NB4 (cell line): ENCODE measurements at places on chromosomes 7 and 10.

DNA sequence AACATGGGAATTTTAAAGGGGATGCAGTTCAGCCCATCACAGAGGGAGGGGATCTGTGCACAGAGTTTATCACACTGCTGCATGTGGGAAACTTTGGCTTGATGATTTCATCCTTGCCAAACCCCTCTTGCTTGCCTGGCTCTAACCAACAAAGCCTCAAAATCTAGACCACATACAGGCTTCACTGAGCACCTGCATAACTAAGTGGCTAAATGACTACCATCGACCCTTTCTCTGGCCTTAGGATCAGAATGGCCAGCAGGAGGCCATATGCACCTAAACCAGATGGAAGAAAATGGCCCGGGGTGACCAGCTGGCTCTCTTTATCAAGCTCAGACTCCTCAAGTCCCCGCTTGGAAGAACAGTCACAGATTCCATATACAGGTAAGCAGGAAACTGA is 15.6 kb upstream of the ZNF25 start:
- DNase-seq, result no peak

DNA sequence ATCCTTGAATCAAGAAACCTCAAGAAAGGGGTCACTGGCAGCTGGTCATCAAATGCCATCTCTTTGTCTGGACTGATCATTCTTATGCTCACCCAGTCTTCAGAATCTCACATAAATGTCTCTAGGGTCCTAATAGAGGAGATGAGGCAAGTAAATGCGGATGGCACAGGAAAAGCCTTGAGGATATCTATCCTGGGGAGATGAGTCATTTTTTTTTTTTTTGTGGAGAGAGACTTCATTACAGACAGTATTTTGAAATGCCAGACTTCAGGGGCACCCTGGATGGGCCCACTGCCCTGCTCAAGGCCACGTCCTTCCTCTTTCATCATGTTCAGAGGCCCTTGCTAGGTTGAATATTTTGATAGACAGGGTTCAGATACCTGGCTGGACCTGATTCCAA is 19.5 kb upstream of the PLPP4 start:
- DNase-seq, result no peak

GRCh38 chr7:128876586-128876977 is 13.9 kb downstream of the ATP6V1F start:
- DNase-seq, result no peak

DNA sequence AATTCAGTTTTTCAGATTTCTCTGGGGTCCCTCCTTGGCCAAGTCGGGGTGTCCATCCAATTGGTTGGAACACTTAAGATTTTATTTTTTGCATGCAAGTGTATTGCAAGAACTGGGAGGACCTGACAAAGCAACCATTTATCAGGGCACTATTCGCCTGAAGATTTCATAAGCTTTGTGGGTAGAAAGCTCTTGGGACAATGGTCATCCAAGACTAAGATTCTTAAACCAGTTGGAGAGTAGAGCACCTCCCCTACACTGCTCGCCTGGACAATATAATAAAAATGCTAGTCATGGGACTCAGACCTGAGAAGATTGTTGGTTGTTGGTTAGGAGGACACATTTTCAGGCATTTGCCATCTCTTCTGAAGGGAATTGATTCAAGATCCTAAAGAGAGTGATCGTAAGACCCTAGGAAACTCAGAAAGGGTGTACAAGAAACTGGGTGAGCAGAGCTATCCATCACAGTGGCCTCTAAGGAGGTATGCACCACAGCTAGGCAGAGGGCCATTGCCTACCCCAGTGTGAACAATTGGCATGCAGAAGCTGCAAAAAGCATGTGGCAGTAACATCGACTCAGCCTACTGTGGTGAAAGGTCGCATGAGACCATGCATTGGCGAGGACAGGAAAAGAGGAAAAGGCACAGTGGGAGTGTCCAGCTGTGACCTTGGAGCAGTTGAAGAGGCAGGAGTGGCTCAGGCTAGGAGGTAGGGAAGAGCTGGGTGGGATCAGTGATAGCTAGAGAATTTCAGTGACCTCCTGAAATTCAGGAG is 1235.3 kb upstream of the AUTS2 start:
- peak; percentile 8 for DNase-seq

DNA sequence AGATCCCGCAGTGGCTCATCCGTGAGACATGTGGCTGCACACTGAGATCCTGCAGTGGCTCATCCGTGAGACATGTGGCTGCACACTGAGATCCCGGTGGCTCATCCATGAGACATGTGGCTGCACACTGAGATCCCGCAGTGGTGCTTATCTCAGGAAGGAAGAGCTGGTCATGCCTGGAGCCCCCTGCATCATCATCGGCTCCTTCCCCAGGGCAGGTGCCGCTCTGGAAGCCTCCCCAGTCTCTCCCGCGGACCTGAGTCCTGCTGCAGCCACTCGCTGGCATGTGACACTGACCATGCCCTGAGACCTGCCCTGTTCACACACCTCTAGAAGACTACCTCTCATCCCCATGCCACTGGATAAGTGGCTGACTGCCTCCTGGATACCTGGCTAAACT is 181.3 kb downstream of the PTPRN2 start:
- DNase-seq, result no peak

- no peak for DNase-seq
These were observed 192.0 kb downstream of the ADK start for GRCh38 chr10:74342991-74343390.
